ENCODE measurements at places on chromosomes 2 and 18.
A peak's percentile ranks its signal among the peaks of the same experiment; 100 is the strongest.

DNA sequence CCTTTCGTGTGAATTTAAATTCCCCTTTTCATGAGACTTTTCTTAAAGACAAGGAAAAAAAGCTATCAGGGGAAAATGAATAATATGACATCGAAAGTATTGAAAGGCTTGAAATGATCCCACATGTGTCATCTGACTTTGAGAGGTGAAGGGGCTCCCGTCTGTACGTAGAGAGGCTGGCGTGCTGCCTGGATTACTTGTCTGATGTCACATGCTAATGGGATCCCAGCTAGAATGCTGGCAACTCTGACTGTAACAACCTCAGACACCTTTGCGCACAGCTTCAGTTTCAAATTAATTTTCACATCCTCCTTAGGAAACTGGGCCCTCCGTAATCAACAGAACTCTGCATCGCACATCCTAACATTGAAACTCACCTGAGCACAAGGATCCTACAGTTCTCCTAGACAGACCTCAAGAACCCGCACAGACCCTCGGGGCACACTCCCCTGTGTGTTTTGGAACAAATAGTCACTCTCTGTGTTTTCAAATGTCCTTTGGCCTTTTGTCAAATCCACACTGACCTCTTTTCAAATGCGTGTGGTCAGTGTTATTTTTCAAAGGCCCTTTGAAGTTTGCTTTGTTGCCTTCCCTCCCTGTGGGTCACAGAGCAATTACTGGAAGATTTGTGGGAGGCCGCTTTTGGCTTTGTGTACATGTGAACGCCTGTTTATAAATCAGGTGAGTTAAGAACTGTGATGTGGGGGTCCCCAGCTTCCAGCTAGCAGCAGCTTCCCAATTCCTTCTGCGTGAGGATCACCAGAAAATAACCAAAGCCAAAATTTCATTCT, 65.9 kb downstream of the IL1R2 start:
- no peak for DNase-seq

GRCh38 chr2:73920577-73921545, 5.8 kb upstream of the DGUOK start:
- peak; percentile 67 for DNase-seq

GRCh38 chr18:61820882-61821281, 71.9 kb downstream of the RNF152 start:
- no peak for DNase-seq

- no peak for DNase-seq
Measured at GRCh38 chr18:476251-476664, 24.2 kb downstream of the COLEC12 start.

DNA sequence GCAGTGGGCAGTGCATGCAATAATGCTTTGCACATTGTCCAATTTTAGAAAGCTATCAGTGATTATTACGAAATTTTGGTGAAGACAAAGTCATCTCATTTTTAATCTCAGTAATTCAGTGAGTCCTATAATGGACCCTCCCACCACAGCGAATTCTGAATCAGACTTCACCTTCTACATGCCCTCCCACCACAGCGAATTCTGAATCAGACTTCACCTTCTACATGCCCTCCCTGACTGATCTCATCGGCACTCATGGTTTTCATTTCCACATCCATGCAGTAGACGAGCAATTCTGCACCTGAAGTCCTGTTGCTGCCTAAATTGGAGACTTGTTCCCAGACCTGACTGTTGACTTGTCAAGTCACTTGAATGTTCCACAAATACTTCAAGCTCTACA, 522.3 kb downstream of the EIPR1 start:
- no peak for DNase-seq
